ENCODE measurements at places on chromosomes 1 and 21. TPM values are rescaled to one million over a fixed set of nuclear protein-coding genes. Genes with fewer than 3 reads are reported as not detected.

The CHML gene
- total RNA-seq = 8.0 TPM

The PLEKHA6 gene
- total RNA-seq = 23.4 TPM

The SORT1 gene
- total RNA-seq = 4.6 TPM

The CTH gene
- total RNA-seq = 1.8 TPM

The RXRG gene
- not detected for total RNA-seq

The MNDA gene
- total RNA-seq = not detected

The LORICRIN gene
- total RNA-seq = not detected

The B3GALT2 gene
- not detected for total RNA-seq

The RGS16 gene
- total RNA-seq = 0.40 TPM

The OXCT2 gene
- 0.30 TPM for total RNA-seq

The PAPPA2 gene
- not detected for total RNA-seq

The ADSS2 gene
- total RNA-seq = 44.2 TPM

The TCHHL1 gene
- total RNA-seq = not detected

The ANGPTL7 gene
- not detected for total RNA-seq

The C1orf87 gene
- not detected for total RNA-seq

The OR2M3 gene
- not detected for total RNA-seq

The CLDN17 gene
- total RNA-seq = not detected

The IFNLR1 gene
- 1.4 TPM for total RNA-seq

All from A549 treated with Mapracorat at 1 μM for 4 hours (cell line).